Left colon (tissue), 2 donors: ENCODE measurements at places on chromosomes 1 and 21.

DNA sequence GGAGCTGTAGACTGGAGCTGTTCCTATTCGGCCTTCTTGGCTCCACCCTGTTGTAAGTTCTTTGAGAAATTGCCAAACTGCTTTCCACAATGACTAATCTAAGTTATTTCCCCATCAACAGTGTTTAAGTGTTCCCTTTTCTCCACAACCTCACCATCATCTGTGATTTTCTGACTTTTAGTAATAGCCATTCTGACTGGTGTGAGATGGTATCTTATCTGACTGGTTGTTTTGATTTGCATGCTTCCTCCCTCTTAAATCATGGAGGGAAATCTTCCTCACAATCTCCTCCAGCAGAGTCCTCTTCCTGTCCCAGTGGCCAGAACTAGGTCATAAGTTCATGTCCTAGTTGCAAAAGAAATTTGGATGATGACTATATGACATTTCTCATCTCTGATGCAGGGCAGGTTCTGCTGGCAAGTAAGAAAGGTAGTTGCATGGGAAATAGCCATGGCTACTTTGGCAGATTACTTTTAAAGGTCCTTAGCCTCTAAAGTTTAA lies 294.0 kb downstream of the LRRC40 start:
- no peak for DNase-seq

DNA sequence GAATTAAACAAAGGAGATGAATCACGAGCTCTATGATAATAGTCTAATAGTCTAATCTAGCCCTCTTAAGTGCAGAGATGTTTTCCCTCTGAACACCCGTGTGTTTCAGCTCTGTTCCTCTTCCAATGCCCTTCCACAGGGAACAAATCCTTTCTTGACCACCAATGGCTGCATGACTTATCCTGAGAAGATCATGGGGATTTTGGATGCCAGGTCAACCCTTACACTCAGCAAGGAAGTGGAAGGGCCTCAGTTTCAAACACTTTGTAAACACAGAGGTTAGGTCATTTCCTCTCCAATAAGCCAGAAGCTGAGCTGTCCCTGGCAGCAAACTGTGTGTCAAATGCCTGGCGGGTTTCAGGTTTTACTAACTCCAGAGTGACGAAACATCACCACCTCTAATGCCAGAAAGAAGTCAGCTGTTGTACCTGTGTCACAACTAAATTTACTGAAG lies 200.0 kb downstream of the GABPA start:
- no peak for DNase-seq

- DNase-seq = no peak
Measured at GRCh38 chr1:1185101-1185765, 11.6 kb downstream of the TTLL10 start.

- no peak for DNase-seq
Measured at GRCh38 chr1:64287071-64287470, 83.6 kb downstream of the UBE2U start.

- DNase-seq = no peak
Measured at GRCh38 chr1:52153898-52154297, 12.0 kb downstream of the ZFYVE9 start.

- DNase-seq = no peak
Measured at GRCh38 chr1:1351511-1352427, 2.6 kb upstream of the DVL1 start.

GRCh38 chr21:26489781-26490180 lies 83.3 kb downstream of the CYYR1 start:
- no peak for DNase-seq

DNA sequence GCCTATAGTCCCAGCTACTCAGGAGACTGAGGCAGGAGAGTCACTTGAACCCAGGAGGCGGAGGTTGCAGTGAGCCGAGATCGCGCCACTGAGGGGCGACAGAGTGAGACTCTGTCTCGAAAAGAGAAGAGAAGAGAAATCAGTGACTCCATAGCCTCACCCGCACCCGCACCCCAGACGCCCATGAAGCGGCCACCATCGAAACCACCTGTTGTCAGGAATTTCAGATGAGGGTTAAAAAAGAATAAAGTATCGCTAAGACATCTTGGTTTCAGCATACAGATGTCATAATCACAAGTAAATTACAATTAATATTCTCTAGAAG lies 47.4 kb downstream of the NPHP4 start:
- no peak for DNase-seq

GRCh38 chr1:78687914-78688313 lies 38.3 kb downstream of the IFI44 start:
- no peak for DNase-seq

DNA sequence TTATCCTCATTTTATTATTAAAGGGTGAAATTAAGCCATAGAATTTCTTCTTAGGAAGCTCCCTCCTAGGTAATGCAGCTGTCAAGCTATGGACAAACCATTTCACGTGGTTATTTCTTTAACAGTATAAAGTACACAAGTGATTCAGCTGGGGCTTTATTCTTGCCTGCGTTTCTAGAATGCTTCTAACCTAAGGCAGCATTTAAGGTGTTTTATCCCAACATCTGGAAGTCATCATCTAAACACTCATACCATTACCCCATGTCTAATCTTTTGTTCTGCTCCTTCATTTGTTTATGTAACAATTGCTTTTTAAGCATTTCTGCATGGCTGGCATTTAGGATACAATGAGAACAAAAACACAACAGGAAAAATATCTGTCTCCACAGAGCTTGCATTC lies 829.2 kb upstream of the ADAMTS5 start:
- DNase-seq = no peak

DNA sequence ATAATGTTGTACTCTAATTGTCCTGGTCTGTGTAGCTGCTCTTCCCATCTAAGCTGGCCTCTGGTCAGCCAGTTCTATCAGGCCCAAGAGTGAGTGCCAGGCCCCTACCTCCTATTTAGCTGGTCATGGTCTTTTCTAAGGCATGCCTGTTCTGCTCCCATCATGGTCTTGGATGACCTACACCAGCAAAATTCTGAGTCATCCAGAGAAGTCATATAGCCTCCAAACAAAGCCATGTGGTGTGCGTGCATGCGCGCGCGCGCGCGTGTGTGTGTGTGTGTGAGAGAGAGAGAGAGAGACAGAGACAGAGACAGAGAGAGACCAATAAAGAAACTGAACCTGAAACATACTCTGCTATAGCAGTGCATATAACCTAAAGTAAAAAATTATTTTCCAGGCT lies 254.4 kb downstream of the BRINP2 start:
- no peak for DNase-seq

DNA sequence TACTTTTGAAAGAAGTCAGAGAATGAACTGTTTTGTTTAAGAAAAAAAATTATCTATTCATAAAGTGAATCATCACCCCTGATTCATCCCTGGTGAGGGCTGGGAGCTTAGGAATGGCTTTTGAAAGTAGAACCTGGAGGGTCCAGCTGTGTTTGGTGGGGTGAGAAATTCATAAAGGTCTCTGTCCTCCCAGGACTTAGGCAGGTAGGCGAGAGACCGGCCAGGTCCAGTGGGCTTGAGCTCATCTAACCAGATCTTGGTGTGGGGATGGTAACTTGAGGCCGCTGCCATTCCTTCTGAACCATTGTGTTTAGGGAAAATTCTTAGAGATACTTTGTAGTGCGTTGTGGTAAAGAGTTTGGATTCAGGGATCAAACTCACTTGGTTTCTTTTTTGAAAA lies 156.8 kb upstream of the TNR start:
- no peak for DNase-seq

GRCh38 chr1:78240755-78241154 lies 195.0 kb downstream of the GIPC2 start:
- no peak for DNase-seq

DNA sequence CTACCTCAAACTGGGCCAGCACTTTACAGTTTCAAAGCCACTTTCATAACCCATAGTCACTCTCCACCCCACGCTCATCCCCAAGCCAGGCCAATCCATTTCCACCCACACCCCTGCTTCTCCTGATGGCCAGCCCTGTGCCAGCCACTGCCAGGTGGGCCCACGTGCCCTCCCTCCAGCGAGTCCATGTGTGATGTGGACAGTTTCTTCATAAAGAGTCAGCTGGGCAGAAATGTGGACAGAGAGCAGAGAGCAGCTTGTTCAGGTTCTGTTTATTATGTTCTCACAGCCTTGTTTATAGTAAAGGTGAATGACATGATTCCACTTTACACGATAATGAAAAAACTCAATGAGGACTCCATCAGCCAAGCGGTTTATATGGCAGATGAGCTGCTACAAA lies 37.4 kb upstream of the RGS16 start:
- DNase-seq = no peak

GRCh38 chr1:26541816-26542711 lies 12.5 kb downstream of the RPS6KA1 start:
- DNase-seq = peak; percentile 80

GRCh38 chr1:56295949-56296929 lies 283.1 kb downstream of the PLPP3 start:
- DNase-seq = no peak

DNA sequence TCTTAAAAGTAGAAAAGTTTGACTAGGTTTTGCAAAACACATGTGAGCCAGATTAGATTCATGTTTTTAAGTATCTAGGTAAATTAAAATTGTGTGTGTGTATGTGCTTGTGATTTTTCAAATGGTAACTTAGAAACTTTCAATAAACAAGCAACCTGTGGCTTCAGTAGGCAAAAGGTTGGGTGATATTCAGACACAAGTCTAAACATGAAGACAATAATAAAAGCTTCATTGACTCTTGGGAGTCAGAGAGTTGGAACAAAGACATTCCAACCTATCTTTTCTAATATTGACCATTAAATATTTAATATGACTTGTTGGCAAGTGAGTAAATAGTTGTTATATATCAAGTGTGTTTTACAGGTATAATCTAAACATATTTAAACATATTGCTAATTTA lies 1049.6 kb upstream of the ADGRL4 start:
- no peak for DNase-seq

- no peak for DNase-seq
Measured at GRCh38 chr1:216907100-216907499, 183.9 kb upstream of the ESRRG start.

DNA sequence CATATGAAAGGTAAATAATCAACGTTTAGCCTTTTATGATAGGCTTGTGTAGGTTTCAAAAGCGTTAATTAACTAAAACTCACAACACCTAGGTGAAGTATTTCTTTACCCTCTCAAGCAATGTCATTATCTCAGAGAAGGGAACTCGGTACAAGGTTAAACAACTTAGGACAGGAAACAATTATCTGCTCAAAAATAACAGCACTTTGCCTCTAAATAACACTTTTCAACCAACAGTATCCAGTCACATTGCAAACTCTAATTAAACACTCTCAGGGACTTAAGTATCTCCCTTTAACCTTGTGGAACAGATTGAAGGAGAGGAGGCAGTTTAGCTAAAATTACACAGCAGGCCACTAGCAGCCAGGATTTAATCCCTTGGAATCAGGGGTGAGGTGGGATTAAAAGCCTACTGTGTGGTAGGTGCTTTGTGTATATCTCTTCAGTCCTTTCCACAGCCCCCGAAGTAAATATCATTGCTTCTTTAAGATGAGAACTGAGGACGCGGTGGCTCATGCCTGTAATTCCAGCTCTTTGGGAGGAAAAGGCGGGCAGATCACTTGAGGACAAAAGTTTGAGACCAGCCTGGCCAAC lies 5.2 kb upstream of the AKNAD1 start:
- no peak for DNase-seq

DNA sequence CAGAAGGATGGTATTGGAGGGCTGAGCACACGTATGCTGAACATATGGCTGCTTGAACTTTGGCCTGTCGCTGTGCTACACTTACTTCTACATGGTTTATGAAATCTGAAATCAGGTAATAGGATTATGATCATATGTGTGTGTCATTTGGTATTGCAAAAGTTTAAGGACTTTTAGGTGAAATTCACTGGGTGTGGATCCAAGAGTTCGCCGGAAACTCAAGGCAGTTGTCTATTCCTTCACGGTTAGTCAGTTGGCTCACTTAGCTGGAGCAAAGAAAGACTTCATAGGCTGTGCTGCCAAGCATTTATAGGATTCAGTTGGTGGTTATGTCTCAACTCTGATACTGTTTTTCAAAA lies 927 bp downstream of the UAP1 start:
- peak; percentile 46 for DNase-seq

DNA sequence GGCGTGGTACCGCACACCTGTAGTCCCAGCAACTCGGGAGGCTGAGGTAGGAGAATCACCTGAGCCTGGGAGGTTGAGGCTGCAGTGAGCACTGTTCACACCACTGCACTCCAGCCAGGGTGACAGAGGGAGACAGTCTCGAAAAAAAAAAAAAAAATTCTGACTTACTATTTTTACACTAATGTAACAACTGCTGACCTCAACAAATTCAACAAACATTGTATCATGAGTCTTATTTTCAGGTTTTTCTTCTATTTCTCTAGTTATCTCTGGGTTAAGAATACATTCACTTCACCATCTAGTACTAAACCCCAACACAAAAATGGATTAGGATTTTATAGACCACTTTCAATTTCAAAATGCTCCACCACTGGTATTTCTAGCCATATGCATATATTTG lies 72.9 kb downstream of the UBR4 start:
- no peak for DNase-seq

GRCh38 chr1:83998498-83999315 lies at the start of gene TTLL7:
Gene TTLL7 (minus strand): TSS chr1:83999132. CDS start chr1:83952211, 46,921 bp downstream.
- DNase-seq = peak; percentile 78

- DNase-seq = no peak
Measured at GRCh38 chr1:215198021-215198420, 115.5 kb downstream of the KCNK2 start.

DNA sequence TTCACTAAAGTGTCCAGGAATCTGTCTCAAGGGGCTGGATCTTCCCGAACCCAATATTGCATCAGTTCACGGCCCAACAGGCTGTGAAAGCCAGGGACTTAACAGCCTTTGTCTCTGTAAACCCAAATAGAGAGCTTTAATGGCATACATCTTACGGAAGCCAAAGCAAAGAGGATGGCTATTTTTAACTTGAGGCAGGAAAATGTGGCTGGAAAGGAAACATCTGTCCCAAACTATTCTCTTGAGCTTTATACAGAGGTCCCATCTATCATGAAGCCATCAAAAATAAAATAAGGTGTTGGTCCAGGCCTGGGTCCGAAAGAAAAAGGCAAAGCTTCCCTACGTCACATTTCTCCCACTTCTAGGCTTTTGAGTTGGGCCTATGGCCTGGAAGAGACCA lies 7.7 kb upstream of the CD34 start:
- DNase-seq = no peak

DNA sequence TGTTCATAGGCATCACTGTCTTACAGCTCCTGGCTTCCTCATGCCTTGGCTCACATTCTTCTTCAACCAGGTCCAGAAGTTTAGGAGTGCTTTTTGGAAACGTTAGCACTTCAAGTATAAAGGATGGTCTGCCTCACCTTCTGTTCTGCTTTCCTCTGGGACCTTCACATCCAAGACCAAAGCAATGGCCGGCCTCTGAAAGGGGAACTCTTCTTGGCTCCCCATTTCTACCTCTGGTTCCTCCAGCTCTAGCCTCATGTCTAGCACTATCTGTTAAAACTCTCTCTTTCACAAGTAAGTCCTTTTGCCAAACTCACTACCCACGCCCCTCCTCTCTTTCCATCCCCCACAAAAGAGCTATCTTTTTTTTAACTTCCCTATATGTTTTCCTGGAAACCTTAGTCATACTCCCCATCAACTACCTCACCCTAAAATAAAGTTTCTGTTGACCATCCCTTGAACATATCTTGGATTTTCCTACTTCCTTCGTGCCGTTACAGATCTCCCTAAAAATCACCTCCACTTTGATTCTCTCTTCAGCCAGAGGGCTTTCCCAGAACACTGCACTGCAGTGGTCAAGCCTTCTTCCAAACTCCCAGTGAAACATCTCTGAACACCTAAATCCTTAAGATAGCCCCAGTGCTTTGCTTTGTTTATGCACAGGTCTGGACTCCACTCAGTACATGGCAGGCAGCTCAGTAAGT lies 7.9 kb downstream of the SORT1 start:
- DNase-seq = no peak
